ENCODE measurements at places on chromosomes 5 and 9.

- DNase-seq: no peak
- H3K27ac ChIP-seq: no peak overlapping the region
- H3K4me1 ChIP-seq: no peaks in the 10 kb centered on the region
- H3K4me3 ChIP-seq: no peak overlapping the region
- no peaks in the 10 kb centered on the region for H3K27me3 ChIP-seq
- no peaks in the 10 kb centered on the region for H3K36me3 ChIP-seq
These were observed 443.5 kb upstream of the CDH6 start for GRCh38 chr5:30749971-30750370.

- no peaks in the 10 kb centered on the region for H3K4me1 ChIP-seq
- no peak for DNase-seq
- no peak overlapping the region for H3K4me3 ChIP-seq
- H3K27ac ChIP-seq: no peak overlapping the region
- H3K27me3 ChIP-seq: no peaks in the 10 kb centered on the region
These were observed 117.2 kb downstream of the SLC25A46 start for GRCh38 chr5:110855961-110856360.

DNA sequence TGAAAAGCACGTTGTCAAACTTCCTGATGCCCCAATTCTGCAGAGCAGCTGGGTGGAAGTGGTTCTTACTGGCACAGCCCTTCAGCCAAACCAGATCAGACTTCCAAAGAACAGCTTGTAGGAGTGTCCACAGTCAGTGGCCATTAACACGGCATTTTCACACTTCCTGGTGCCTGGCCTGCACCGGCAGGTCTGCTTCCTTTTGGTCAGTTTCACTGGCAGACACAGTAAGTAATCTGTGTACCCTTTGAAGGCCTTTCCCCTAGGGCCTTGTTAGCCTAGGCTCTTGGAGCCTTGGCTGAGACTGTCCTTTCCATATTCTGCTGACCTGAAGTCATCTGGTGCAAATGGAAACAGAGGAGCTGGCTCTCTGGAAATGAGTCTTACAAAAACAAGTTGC, 297.5 kb upstream of the TNC start:
- no peaks in the 10 kb centered on the region for H3K36me3 ChIP-seq
- no peak overlapping the region for H3K27ac ChIP-seq
- DNase-seq: no peak

DNA sequence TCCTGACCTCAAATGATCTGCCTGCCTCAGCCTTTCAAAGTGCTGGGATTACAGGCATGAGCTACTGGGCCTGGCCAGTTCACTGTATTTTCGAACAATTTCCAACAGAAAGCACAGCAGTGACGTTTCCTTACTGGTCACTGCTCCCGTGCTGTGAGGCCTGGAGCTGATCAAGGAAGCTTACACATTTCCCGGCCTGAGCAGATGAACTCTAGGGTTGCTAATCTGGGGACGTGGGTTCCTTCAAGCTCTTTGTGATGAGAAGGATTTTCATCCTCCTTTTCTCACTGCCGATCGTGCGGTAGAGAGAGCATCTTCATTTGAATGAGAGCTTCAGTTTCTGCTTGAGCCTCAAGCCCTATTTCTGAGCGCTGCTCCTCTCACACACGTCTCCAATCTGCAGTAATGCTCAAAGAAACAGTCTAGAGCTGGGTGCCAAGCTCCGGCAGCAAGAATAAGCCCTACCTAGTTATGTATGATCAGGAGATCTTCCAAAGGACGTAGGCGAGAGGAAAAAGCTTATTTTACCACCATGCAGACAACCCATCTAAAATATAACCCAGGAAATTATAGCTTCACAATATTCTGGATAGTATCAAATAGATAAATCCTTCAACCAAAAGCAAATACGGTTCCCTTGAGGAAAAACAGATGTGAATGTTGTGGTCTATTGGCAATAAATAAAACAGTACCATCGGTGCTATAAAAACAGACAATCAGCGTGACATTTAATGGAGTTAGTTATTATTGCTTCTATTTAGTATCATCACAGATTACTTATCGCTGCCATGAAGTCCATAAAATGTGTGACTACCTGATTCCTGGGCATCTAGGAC, 7.3 kb upstream of the SPATA24 start:
- no peak overlapping the region for H3K27ac ChIP-seq
- H3K27me3 ChIP-seq: no peaks in the 10 kb centered on the region
- peaks cover 18% of the 10 kb centered on the region for H3K4me1 ChIP-seq
- H3K36me3 ChIP-seq: no peaks in the 10 kb centered on the region

DNA sequence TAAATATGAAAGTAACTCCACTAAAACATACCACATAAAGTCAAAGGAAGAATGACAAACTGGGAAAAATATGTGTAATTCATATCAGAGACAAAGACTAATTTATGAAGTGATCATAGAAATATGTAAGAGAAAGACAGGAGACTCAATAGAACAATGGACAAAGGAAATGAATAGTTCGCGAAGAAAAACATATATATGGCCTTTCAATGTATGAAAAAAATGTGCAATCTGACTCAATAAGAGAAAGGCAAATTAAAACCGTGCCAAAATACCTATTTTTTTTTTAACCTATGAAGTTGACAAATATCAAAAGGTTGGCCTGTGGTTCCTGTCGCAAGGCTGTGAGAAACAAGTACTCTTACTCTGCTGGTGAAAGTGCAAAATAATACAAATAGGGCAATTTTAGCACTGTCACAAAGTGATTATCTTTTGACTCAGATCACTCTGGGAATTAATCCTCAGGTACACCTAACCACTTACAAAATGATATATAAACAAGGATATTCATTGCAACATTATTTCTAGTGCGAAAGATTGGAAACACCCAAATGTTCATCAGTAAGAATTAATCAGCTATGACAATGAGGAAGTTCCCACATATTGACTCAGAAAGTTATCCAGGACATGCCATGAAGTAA, 3.7 kb downstream of the C9 start:
- H3K4me1 ChIP-seq: peaks cover 2% of the 10 kb centered on the region
- DNase-seq: no peak
- no peak overlapping the region for H3K27ac ChIP-seq
- no peaks in the 10 kb centered on the region for H3K36me3 ChIP-seq
- H3K27me3 ChIP-seq: no peaks in the 10 kb centered on the region

DNA sequence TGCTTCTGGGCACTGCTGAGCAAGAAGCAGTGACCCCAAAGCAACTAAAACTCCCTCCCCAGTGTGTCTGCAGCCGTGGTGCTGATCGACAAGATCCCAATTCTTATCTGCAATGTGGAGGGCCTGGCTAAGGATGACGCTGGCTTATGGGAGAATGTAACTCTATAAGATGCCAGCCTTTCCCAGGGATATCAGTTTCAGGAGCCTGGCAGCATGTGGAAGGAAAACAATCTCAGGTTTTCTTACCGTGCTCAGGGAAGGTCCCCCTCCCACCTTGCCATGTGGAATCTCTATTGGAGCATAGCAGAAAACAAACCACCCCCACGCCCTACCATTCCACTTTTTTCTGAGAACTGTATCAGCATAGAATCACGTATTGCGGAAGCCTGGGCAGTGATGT, 87.7 kb upstream of the PTPN3 start:
- H3K27ac ChIP-seq: no peak overlapping the region
- no peak for DNase-seq
- H3K4me3 ChIP-seq: no peak overlapping the region
- no peaks in the 10 kb centered on the region for H3K4me1 ChIP-seq

GRCh38 chr5:59923465-59923864, 29.9 kb upstream of the PDE4D start:
- no peak overlapping the region for H3K4me3 ChIP-seq
- no peaks in the 10 kb centered on the region for H3K27me3 ChIP-seq
- no peaks in the 10 kb centered on the region for H3K4me1 ChIP-seq
- H3K36me3 ChIP-seq: no peaks in the 10 kb centered on the region
- DNase-seq: no peak

GRCh38 chr5:150186137-150186536, 3.7 kb upstream of the SLC6A7 start:
- no peak overlapping the region for H3K4me3 ChIP-seq
- H3K27ac ChIP-seq: no peak overlapping the region
- H3K27me3 ChIP-seq: peaks cover 49% of the 10 kb centered on the region
- no peaks in the 10 kb centered on the region for H3K4me1 ChIP-seq
- no peak for DNase-seq
- no peaks in the 10 kb centered on the region for H3K36me3 ChIP-seq

DNA sequence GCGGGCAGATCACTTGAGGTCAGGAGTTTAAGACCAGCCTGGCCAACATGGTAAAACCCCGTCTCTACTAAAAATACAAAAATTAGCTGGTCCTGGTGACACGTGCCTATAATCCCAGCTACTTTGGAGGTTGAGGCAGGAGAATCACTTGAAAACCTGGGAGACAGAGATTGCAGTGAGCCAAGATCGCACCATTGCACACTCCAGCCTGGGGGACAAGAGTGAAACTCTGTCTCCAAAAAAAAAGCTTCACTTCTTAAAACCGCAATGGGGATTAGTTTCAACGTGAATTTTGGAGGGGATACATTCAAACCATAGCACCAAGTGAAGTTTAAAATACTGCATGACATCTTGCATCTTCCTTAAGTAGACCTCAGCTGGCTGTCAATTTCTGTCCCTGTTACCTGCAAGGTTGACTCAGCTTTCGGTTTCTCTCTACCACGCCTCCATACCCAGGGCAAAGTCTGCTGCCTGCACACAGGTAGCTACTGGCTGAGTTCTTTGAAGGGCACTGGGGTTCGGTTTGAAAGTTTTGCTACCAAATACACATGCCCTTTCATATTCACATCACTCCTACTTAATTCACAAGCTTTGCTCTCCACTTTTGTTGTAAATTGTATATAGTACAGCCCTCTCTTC, 69.3 kb downstream of the KIAA1958 start:
- H3K4me3 ChIP-seq: no peak overlapping the region
- no peaks in the 10 kb centered on the region for H3K4me1 ChIP-seq
- DNase-seq: no peak
- no peaks in the 10 kb centered on the region for H3K27me3 ChIP-seq

DNA sequence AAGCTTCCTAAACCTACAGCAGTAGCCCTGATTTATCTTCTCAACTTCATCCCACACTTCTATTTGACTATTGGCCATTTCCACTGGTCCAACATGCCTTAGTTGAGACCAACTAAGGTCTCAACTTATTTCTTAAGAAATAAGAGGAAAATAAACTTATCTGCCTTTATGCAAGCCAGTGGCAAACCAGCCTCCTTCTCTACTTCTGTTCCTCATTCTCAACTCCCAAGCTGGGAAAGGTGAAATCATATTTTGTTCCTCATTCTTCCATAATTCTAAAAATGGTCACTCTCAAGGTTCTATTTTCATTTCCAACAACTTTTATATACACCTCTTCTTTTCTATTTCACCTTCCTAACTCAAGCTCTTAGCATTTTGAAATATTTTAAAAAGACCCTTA, 149.6 kb upstream of the C9orf72 start:
- DNase-seq: no peak
- no peak overlapping the region for H3K27ac ChIP-seq
- no peak overlapping the region for H3K4me3 ChIP-seq
- H3K27me3 ChIP-seq: peaks cover 37% of the 10 kb centered on the region

GRCh38 chr9:102405218-102405867, 589.8 kb upstream of the CYLC2 start:
- DNase-seq: no peak
- H3K27ac ChIP-seq: no peak overlapping the region
- no peak overlapping the region for H3K4me3 ChIP-seq
- no peaks in the 10 kb centered on the region for H3K27me3 ChIP-seq
- no peaks in the 10 kb centered on the region for H3K36me3 ChIP-seq

DNA sequence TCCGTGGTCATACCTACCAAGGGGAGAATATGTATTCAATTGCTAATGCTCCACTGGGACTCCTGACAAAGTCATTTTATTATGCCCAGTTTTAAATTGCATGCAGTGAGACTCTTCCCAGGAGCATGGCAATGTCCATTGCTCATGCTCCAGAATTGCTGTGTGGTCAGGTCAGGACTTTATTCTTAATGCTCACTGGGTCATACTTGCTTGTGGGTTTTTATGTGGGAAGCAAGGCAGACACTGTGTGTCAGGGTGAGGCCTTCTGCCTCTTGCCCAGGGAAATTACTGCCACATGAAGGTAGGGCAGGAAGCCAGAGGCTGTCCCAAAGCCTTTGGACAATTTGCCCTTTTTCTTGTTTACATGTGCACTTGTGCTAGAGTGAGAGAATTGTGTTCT, 164.6 kb upstream of the MEF2C start:
- H3K36me3 ChIP-seq: no peaks in the 10 kb centered on the region
- H3K4me3 ChIP-seq: no peak overlapping the region
- no peak for DNase-seq
- no peaks in the 10 kb centered on the region for H3K27me3 ChIP-seq

DNA sequence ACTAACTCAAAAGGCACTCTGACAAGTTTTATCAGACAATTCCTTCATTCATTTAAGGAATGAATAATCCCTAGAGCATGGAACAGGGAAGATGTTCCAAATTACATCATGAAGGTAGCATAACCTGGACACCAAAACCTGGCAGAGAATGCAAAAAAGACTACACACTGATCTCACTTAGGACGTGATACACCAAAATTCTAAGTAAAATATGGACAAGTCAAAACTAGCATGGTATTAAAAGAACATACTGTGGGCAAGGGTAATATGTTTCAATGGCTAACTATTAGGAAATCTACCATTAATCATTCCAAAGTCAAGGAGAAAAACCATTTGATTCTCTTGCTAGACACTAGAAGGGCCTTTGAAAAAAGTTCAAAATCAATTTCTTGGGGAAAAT, 176.5 kb downstream of the HSPA4 start:
- no peak for DNase-seq
- peaks cover 6% of the 10 kb centered on the region for H3K4me1 ChIP-seq
- no peak overlapping the region for H3K27ac ChIP-seq
- H3K4me3 ChIP-seq: no peak overlapping the region
- peaks cover 2% of the 10 kb centered on the region for H3K36me3 ChIP-seq

DNA sequence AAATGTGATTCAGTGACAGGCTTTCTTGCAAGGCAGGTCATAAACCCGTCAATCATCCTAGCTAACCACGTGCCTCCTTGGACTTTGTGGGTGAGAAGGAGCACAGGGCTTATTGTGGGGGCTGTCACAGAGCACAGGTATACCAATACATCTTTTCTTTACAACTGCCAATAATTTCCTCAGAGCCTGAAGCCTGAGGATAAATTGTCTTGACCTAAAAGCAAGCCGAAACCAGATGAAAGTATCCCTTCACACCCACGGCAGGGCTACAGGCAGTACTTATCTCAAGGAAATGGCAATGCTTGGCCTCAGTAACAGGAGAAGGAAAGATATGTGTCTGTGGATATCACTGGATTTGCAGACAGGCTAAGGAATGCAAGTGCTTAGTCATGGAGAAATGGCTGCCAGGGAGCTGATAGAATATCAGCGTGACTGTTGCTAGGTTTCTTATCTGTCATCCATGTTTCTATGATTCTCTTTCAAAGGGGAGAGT, 90.3 kb upstream of the ZNF366 start:
- no peaks in the 10 kb centered on the region for H3K36me3 ChIP-seq
- peaks cover 2% of the 10 kb centered on the region for H3K4me1 ChIP-seq
- H3K27ac ChIP-seq: no peak overlapping the region

- no peak overlapping the region for H3K27ac ChIP-seq
- peaks cover 30% of the 10 kb centered on the region for H3K27me3 ChIP-seq
- no peaks in the 10 kb centered on the region for H3K36me3 ChIP-seq
- DNase-seq: no peak
These were observed 140.6 kb upstream of the PRLR start for GRCh38 chr5:35370871-35371270.
